Activated CD4-positive, CD25-positive, alpha-beta regulatory T cell treated with anti-CD3 and anti-CD28 coated beads, Interleukin-2, amount 50 U/mL, for 72 hours (primary cell): ENCODE measurements at places on chromosomes 12 and 14.

DNA sequence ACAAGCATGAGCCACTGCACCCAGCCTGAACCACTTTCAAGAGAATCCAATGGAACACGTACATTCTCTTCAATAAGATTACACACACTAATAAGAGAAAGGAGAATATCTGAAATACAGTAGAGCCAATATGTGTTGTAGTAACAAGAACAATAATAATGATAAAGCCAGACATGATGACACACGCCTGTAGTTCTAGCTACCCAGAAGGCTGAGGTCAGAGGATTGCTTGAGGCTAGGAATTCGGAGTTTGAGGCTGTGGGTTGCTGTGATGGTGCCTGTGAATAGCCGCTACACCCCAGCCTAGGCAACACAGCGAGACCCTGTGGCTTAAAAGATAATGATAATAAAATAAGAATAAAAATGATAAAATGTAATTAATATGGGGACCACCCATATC lies 15.6 kb downstream of the APOBEC1 start:
- DNase-seq = no peak

GRCh38 chr12:100453951-100454350 lies 19.7 kb upstream of the NR1H4 start:
- no peak for DNase-seq

- peak; percentile 94 for DNase-seq
Measured at GRCh38 chr14:75063491-75064204, at the start of gene ACYP1. Gene ACYP1, minus strand, starts transcription at chr14:75064024. Its CDS starts 471 bp downstream, at chr14:75063553.

- no peak for DNase-seq
Measured at GRCh38 chr14:21123429-21123828, 22.6 kb downstream of the TMEM253 start.

DNA sequence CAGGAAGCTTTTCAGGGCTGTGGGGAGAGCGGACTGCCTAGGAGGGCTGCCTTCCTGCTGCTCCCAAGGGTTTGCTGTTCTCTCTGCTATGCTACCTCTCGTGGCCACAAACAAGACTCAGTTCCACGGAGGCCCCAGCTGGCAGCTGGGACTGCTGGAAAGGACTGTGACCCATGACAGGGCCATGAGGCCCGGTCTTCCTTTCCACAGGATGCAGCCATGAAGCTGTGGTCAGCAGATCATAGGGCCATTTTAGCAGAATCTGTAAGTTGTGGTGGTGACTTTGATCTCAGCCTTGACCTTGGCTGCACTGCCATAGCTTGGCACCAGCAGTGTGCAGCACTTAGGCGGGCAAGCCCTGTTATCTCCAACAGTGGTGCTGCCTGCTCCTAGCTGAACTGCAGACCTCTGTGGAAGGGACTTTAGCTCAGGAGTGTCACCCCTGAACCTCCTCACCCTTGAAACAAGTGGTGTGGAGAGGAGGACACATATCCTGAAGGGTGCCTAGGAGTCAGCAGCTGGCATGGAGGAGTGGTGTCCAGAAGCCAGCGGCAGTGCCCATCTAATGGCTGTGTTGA lies 12.3 kb downstream of the KRT80 start:
- no peak for DNase-seq

DNA sequence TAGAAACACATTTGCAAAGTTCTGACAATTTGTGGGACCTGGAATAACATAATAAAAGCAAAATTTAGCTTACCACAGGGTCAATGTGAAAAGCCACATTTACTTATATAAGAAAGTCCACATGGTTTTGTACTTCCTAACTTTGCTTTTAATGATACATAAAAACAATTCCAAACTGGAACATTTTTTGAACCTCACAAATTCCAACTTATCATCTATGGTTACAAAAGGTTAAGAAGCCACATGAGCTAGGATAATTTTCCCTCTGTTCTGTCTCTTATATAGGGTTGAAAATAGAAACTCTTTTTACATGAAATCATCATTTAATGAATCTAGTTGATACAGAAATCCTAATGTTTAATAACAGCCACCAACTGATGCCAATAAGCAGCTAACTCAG lies 8.9 kb upstream of the RERG start:
- no peak for DNase-seq

DNA sequence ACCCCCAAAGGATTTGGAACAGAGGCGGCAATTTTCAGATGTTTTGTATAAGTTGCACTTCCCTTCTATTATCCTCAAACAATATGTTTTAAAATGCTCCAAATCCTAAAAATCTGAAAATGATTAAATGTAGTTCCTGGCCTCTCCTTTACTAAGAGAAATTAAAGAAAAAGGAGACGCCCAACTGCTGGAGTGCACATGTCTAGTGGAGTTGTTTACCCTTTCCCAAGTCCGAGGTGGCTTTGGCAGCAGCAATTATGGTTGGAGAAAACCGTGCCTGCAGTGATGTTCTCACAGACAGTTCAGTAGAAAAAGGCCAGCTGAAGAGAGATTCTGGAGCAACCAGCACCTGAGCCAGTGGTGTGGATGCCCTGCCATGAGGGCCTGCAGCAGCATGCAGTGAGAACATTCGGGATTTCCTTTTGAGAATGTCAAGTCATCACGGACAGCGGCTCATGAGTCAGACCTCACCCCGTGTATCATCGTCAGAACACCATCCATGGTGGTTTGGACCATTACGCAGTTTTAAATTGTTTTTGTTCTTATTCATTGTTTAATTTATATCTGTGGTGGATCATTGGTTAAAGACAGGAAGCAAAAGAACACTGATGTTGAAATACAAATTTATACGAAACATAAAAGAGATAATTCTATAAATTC lies 179.0 kb upstream of the KRR1 start:
- DNase-seq = no peak

DNA sequence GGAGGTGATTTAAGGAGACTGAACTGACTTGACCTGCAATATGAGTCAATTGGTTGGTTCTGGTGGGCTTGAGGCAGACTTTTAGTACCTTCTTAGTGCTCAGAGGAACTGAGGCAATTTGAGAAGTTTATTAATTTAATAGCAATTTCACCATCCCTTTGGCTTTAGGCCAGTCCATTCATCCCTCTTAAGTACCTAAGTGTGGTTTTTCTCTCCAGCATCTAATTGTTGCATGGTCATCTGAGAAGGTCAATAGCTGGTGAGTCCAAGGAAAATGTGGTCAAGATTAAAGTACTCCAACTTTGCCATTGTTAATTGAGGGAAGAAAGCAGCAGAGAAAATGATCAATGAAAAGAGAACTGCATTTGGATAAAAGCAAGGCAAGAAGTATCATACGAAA lies 115.4 kb upstream of the DYRK2 start:
- no peak for DNase-seq

GRCh38 chr12:96447256-96447655 lies 42.1 kb upstream of the CFAP54 start:
- no peak for DNase-seq

DNA sequence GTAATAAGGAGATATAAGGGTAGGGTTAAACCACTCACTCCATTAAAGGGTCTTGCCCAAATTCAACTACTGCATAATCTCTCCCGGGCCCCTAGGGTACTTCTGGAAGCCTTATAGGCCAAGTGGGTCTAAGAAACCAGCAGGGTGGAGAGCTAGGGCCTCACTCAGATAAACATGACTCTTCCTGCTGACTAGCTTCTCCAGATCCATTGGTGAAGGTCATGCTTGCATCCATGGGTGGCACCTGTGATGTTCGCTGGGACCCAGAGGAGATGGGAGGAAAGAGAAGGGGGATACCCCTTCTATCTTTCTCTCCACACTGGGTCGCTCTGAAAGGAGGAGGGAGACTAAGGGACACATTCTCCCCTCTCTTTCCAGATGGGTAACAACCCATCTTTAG lies 36.1 kb upstream of the HIGD1C start:
- no peak for DNase-seq

GRCh38 chr12:2149091-2149490 lies 96.3 kb downstream of the CACNA1C start:
- DNase-seq = no peak

- DNase-seq = no peak
Measured at GRCh38 chr12:103672401-103673119, 85.5 kb downstream of the STAB2 start.

DNA sequence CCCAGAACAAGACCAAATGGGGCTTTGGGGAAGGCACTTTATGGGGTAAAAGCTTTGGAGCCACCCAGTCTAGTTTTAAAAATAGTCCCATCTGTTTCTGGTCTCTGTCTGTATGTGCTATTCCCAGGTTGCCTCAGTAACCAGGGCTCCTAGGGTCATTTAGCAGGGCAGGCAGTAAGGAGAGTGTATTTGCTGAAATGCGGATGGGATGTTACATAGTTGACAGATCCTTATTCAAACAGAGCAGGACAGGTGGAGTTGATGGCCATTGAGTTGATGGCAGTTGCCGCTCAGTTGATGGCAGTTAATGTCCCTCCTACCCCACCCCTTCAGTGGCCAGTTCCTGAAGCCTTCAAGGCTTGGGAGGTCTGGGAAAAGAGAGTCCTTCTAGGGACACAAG lies 4.6 kb downstream of the ZC3H10 start:
- DNase-seq = no peak

DNA sequence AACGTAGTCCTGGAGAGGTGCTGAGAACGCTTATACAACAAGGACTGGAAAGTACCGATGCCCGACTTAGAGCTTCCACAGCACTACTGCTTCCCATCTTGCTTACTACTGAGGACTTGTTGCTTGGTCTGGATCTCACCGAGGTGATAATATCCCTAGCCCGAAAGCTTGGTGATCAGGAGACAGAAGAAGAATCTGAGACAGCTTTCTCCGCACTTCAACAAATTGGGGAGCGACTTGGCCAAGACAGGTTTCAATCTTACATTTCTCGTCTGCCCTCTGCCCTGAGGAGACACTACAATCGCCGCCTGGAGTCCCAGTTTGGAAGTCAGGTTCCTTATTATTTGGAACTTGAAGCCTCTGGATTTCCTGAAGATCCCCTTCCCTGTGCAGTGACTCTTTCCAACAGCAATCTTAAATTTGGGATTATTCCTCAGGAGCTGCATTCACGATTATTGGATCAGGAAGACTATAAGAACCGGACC lies 1.1 kb downstream of the TOGARAM1 start:
- DNase-seq = no peak

DNA sequence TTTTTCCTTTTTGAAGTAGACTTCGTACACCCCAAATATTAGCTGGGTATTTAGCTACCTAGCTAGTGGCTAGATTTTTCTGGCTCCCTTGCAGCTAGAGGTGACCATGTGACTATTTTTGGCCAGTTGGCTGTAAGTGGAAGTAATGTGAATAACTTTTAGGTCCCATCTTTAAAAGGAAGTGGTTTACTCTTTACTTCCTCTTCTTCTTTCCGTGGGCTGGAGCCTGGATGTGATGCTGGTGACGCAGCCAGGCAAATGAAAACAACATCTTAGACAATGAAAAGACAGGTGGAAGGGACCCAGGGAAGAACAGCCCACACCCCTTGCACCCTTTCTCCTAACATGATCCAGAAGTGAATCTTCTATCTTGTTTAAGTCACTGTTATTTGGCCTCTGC lies 245.5 kb downstream of the ATP23 start:
- DNase-seq = no peak
